ENCODE measurements at places on chromosomes 12 and 14.

DNA sequence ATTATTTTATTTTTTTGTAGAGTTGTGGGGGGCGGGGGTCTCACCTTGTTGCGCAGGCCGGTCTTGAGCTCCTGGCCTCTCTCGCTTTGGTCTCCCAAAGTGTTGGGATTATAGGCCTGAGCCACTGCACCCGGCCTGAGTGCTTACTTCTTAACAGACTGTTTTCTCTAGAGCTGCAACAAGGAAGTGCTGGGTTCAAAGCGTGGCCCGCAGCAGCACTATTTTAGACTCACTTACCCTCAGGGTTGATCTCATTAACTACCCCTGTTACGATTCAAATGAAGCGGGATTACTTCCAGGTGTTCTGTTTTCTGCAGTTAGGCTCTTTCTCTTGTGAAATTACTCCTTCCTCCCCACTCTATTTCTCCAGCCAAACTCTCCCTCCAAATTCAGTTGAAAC is 8.7 kb downstream of the A2ML1 start:
- no peak for DNase-seq

DNA sequence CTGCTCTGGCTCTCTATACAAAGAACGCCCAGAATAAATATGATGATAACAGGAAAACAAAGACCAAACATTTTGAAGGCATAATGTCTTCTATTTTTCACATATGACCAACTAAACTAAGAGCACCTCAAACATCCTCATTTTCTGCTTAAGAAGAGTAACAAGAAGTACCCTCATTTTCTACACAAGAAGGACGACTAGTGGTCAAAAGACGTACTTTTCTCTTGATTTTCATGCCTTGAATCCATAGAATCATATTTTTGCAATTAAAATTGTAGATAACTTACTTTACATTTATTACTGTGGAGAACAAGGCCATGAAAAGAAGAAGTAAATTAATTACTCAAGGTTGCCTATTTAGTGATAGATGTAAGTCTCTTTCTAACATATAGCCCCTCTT is 358.6 kb downstream of the DUSP6 start:
- DNase-seq, result peak; percentile 40

DNA sequence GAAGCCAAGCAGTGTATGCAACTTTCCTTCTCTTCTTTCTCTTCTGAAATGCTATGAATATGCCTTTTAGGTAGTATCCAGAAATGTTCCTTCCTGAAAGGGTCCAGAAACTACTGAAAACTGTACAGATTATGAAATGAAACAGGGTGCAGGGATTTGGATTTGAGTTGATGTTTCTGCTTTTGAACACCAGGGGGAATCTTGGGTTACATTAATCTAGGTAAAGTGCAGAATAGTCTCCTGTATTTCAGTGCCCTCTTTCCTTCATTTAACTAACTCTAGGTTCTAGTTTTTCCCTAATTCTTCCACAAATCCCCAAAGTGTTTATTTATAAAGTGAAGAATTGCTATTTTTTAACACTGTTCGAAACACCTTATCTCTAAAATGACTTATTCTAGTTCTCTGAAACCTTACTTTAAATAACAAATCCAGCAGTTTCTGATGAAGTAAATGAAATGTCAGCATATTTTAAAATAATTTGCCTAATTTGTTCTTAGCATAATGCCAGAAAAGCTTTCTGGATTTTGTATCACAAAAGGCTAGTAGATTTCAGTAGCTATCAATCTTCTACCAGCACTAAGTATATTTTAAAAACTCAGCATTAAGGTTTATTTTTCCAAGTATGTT is 111.9 kb downstream of the LRRK2 start:
- DNase-seq, result no peak

- DNase-seq, result no peak
These were observed 209.6 kb upstream of the RTL1 start for GRCh38 chr14:101113108-101113612.

DNA sequence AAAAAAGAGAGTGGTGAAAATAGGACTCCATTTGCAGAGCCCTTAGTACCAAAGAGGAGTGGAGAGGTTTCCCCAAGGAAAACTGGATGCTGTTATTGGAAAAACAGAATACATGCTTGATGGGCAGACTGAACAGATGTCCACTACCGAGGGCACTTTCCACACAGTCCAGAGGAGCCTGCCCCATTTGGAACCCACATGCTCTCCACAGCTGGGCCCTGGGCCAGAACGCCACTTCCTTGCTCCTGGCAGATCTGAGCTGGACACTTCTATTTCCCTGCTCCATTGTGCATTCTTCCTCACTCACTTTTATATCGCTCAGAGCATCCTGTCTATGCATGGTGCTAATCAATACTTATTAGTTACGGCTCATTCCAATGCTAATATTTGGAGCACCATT is 249.9 kb downstream of the SLC15A4 start:
- no peak for DNase-seq

DNA sequence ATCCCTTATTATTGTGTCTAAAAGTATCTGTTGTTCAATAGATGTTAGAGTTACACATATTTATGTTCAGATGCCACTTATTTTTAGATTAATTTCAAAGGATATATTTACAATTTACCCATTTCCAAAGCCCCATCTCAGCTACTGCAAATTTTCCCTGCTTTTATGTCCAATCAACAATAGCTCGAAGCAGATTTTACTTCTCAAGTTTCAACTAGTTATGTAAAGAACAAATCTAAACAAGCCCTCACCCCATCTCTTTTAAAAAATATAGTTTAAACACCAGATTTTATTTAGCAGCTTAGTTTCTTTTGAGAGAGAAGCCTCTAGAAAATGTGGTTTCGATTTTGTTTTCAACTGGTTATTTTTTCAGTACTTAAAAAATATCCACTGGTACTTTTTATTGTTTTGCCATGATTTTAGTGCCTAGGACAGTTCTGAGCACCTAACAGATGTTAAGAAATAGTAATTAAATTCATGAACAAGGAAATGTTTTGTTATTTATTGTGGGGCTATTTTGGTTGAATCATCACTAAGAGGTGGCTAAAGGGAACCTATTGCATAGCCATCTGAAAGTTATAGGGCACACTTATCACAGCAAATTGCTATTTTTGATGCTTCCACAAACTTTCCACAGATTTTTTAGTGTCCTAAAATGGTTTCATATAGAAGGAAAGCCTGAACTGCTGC is 96.2 kb upstream of the BMP4 start:
- no peak for DNase-seq

DNA sequence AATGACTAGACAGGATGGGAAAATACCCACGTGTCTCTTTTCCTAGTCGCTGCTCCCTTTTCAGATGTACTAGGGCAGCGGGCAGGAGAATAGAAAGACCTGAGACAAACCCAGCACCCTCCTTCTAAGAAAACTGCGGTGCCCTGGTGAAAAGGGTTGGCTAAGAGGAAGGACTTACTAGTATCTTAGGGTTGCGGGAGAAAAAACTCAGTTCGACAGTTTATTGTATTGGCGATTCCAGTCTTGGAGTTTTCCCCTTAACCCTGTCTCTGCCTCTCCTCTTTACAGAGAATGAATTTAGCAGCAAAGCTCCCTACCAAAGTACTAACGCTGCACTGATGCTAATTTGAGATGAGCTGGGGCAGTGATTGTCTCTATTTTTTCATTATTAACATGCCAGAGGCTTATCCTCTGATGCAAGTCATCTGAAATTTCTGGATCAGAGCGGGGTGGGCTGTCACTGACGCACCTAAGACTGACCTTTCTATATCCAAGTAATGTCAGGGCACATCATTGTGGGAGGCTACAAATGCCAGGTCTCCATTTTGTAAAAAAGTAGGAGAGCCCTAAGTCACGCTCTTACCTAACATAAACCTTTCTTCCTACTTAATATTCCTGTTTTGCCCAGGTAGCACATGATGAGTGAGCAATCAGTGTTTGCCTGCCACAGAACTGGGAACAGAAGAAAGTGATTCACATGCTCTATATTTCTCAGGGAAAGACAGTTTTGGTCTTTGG is 916 bp upstream of the PAWR start:
- DNase-seq, result no peak

DNA sequence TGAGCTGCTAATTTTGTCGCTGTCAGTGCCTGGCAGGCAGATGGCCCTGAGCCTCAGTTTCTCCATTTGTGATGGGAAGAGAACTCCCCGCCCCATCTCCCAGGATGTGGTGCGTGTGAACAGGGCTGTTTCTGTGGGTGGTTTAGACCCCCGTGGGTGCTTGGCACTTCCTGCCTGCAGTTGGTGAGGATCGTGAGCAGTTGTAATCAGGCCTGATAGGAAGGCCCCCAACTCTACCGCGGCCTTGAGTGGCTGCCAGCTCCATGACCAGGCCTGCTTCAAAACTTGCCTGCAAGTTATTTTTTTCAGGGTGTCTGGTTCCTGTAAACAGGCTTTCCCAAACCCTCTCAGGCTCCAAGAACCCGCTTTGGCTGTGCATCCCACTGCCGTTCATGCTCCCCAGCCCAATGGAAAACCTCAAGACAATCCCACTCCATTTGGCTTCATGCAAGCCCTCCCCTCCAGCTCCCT is 138.4 kb downstream of the ZFP36L1 start:
- no peak for DNase-seq

DNA sequence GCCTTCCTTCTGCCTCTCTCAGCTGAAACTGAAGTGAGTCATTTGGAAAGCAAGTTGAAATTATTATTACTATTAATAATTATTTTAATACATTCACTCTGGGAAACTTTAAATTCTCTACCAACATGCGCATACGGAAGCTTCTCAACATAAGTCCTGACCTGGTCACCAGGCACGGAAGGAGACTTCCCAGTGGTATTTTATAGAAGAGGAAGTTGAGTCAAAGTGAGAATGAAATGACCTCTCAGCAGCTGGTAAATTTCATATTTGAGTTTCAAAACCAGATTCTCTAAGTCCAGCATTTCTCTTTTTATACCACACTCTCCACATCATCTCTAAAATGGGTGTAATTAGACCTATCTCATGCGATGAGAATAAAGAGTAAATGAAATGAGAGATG is 747.4 kb downstream of the VRK1 start:
- no peak for DNase-seq

- no peak for DNase-seq
These were observed 264.9 kb downstream of the LRIG3 start for GRCh38 chr12:58655375-58655774.

DNA sequence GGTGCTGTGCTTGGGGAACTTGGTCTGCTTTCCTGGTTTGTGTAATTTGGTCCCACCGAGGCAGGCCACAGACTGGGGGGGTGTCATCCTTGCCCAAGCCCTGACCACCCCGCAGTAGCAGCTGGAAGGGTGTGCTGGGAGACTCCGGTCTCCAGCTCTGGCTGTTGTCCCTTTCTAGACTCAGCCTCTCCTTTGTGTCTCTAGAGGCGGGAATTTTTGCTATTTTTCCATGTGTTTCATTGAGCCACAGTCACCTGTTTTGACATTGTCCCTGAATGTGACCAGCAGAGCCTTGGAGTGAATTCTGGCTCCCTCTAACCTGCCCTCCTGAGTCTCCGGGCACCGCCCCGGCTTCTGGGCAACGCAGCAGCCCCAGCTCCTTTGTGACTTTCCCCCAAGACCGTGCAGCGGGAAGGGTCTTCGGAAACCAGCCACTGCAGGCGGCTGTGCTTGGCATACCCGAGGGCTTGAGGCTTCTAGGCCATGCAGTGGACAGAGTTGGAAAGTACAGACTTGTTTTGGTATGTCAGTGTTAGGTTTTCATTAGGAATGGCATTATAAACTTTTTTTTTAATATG is 98.6 kb downstream of the TNFAIP2 start:
- no peak for DNase-seq

- no peak for DNase-seq
These were observed 154.8 kb downstream of the PTCSC3 start for GRCh38 chr14:36021591-36022320.

Data from GM04504 (cell line).